ENCODE measurements at places on chromosomes 2 and 18.
A peak's percentile ranks its signal among the peaks of the same experiment; 100 is the strongest.

DNA sequence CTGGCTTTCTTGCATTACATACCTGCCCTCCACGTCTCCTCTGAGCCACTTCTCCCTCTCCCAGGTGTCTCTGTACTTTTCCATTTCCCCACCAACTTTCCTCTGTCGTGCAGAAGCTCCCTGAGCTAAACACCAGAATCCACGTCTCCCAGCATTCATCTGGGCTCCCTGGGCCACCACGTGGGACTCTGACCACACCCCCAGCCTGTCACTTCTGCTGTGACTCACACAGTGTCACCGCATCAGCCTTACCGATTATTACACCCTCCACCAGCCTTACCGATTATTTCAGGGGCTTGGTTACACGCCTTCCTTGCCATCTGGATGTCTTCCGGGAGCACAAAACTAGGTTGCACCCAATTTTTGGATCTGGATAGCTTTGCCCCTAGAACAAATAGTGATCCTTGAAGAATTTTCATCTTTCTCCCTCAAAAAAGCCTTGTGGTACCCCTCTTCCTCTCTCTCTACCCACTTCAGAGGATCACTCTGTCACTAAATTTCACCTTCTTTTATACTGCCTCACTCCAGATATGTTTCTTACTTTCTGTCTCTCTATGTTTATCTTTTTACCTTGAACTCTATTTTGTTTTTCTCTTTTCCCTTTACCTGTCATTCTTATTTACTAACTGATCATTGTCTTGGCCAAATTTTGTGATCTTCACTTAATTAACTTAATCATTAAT, 136.9 kb upstream of the CAB39 start:
- peak; percentile 26 for DNase-seq

- DNase-seq, result no peak
Observed at GRCh38 chr2:203744091-203744490, 37.7 kb downstream of the CD28 start.

- DNase-seq, result no peak
Observed at GRCh38 chr2:128379021-128380015, 60.6 kb upstream of the HS6ST1 start.

- no peak for DNase-seq
Observed at GRCh38 chr2:85216927-85217326, 83.7 kb downstream of the TCF7L1 start.

- no peak for DNase-seq
Observed at GRCh38 chr2:119683713-119684443, 4.9 kb downstream of the TMEM177 start.

DNA sequence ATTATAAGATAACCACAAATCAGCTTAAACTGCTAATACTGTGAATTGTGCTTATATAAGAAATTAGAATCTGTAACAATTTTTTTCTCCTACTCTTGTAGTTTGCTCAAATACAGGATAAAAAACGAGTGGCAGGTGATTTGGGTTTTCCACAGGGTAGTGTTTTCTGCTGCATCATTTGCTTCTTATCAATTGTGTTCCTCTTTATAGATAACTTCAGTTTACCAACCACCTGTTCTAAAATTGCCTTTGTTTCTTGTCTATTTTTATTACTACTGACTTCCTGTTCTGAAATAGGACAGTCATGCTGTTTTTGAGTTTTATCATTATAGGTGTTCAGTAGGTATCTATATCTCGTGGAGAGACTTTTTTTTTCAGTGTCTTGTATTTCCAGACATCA, 56.9 kb downstream of the MFSD6 start:
- no peak for DNase-seq

GRCh38 chr2:160399880-160400279, 93.7 kb downstream of the RBMS1 start:
- DNase-seq, result no peak

DNA sequence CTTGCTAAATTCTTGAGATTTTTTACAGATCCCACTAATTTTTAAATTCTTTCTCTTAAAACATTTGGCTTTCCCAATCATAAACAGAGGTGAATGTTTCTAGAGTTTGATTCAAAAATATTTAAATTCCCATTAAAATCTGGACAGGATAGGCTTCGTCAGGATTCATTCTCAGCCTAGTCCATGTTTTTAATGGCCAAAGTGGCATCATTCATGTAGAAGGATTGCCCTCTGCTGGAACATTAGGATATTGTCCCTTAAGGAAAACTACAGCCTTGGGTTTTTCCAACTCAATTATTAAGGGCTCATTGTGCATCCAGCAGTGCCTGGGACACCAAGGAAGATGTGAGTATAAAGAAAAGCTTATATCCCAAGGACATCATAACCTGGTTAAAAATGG, 71.7 kb downstream of the TPGS2 start:
- DNase-seq, result no peak

GRCh38 chr2:168054657-168055056, 192.7 kb downstream of the STK39 start:
- no peak for DNase-seq

GRCh38 chr2:54969295-54969939, 80.8 kb downstream of the RTN4 start:
- no peak for DNase-seq

GRCh38 chr2:202418511-202418910, 42.4 kb downstream of the BMPR2 start:
- no peak for DNase-seq

- DNase-seq, result no peak
Observed at GRCh38 chr2:97868986-97869721, 126.6 kb downstream of the TMEM131 start.

Data from stimulated activated CD4-positive, alpha-beta T cell treated with anti-CD3 and anti-CD28 coated beads, Interleukin-2, amount 100 ng/mL, for 24 hours (primary cell).